ENCODE measurements at places on chromosomes 6 and 20.

- no peak for DNase-seq
These were observed 103.5 kb upstream of the SIM1 start for GRCh38 chr6:100568255-100568654.

- no peak for DNase-seq
These were observed 6.8 kb upstream of the MRPS10 start for GRCh38 chr6:42224222-42225028.

- DNase-seq = no peak
These were observed 48.6 kb upstream of the FABP7 start for GRCh38 chr6:122730775-122731386.

- DNase-seq = no peak
These were observed 103.7 kb downstream of the TOX2 start for GRCh38 chr20:44018259-44018941.

GRCh38 chr20:47118206-47118605, 223.6 kb downstream of the EYA2 start:
- DNase-seq = no peak

DNA sequence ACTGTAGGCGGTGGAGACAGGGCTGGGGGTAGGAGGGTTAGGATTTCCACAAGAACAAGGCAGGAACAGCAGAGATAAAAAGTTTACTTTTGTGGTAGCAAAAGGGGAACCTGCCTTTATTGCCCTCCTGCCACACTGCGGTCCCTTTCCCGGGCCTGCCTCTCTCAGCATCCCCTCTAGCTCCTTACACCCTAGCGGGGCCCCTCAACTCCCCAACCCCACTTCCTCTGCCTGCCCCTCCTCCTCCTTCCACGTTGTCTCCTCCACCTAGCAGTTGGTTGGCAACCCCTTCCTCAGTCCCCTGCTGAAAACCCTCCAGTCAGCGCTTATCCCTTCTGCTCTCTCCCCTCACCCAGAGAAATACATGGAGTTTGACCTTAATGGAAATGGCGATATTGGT, 714 bp downstream of the AIF1 start:
- no peak for DNase-seq

- DNase-seq = no peak
These were observed 33.9 kb downstream of the ITPR3 start for GRCh38 chr6:33654831-33655554.

GRCh38 chr6:1087154-1087843, 224.6 kb upstream of the FOXQ1 start:
- DNase-seq = no peak

- no peak for DNase-seq
These were observed 27.9 kb downstream of the GHRH start for GRCh38 chr20:37233548-37234253.

DNA sequence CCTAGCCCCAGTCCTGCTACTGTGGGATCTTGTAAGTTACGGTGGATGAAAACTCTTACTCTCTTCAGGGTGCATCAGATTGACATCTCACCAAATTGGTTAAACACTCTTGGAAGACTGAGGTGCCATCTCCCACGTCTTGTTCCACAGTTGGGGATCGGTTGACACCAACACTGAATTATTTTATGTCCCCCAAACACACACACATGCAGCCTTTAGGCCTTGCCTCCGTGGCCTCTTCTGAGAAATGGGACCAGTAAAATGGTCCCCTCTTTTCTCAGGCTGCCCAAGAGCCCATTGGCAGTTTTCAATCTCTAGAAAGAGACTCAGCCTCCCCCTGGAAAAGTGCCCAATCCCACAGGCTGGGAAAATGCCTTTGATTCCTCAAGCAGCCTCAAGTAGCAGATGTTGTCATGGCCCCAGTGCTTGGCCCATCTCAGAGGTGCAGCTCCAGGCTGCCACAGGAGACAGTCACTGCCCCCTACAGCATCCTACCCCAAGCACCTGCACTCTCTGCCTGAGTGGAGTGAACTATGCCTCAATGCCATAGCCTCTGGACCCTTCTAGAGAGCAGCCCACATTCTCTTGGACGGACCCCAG, 163.9 kb downstream of the ANKRD60 start:
- DNase-seq = no peak

- DNase-seq = no peak
These were observed 84.7 kb upstream of the SCP2D1 start for GRCh38 chr20:18728870-18729224.

DNA sequence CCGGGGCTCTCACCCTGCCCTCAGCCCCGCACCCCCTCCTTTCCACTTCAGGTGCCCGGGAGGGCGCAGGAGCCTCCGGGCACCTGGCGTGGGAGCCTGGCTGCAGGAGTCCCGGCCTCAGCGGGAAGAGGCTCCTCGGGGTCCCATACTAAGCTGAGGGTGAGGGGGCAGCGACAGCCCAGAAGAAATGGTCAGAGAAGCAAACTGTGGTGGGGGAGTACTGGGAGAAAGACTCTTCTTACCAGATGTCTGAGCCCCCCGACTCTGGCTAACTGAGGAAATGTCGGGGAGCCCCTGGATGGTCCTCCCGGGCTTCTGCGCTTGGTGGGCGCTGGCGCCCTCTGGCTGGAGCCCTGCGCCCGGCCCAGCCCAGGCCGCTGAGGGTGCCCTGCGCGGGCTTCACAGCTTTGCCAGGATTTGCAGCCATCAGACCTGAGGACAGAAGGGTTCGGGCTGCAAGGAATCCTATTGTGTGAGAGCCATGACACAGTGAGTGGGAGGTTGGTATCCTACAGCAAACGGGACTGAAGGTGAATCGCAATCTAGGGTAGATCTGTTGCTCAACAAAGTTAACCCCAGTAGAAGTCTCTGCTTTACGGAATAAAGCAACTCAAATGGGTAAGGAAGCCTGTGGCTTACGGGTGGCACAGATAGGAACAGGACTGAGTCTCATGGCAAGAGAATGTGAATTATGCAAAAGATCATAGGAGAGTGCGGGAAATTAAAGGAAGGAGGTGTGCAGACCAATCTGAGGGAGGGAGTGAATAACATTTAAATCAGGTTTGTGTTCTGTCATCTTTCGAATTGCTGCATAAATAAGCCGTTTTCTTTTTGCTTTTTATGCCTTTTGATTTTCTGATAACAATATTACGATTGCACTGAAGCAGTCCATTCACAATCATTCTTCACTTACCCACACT, 639 bp upstream of the RCAN2 start:
- DNase-seq = no peak

DNA sequence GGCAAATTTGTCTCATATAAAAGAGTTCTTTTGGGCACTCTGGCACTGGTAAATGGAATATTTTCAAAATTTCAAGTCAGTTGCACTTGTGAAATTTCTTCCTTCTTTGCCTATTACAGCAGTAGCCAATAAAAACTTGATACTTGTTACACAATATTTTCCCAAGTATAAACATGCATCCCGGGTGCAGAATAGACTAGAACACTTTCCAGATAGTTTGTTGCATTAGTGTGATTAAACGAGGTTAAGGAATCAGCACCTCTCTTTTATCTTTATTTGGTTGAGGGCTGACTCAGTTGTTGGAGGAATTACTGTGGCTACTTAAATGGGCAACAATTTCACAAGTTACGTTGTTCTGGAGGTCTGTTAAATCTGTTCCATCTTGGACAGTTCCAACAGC, 467.5 kb downstream of the CDKAL1 start:
- DNase-seq = no peak

GRCh38 chr6:134379076-134379475, 61.2 kb upstream of the SGK1 start:
- no peak for DNase-seq

- no peak for DNase-seq
These were observed 1930.9 kb upstream of the DEFB115 start for GRCh38 chr20:29326376-29327070.

- DNase-seq = no peak
These were observed 21.2 kb downstream of the THEMIS start for GRCh38 chr6:127879685-127880084.

- DNase-seq = no peak
These were observed 80.4 kb upstream of the RIPOR2 start for GRCh38 chr6:25016014-25016720.

DNA sequence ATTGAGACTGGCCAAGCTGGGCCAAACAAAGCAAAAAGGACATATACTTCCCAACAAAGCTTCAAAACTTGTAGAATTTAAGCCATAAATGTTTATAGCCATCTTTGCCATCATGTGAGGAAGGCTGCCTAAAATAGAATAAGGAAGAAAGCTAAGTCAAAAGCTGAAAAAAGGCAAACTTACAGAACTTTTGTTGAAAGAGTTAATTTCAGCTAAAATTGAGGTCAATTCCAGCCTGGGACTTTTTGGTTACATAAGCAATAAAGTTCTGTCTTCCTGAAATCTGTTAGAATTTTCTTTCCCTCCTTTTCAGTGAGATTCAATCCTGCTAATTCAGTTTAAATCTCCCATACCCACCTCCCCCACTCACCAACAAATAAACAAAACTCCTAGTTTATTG, 227.9 kb upstream of the MARCKS start:
- DNase-seq = no peak

GRCh38 chr6:8940356-8940755, 505.0 kb upstream of the SLC35B3 start:
- DNase-seq = no peak

DNA sequence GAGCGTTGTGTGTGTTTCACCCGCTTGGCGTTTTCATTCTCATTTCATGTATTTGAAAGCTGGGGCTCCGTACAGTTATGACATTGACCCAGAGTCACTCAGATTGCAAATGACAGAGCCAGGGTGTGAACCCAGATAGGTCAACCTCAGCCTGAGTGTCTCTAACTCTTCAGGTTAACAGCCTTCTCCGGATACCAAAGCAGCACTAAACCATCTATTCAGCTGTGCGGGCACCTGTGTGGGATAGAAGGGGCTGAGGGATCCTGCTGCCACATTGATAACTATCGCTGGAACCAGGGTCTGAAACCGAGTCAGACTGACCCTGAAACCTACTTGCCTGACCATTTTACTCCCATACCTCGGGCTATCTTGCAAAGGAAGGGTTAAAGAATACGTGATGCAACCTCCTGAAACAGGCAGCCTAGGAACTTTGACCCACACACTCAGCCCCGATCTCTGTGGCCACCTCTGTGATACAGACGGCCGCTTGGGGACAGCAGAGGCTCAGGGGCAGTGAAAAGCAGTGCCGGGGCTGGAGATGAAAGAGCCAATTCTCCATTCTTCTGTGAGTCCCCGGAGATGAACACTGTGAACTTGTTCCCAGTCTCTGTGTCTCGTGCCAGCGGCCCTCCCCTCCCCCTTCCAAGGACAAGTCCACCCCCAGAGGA, 233.5 kb upstream of the QKI start:
- no peak for DNase-seq

GRCh38 chr6:104431096-104431495, 428.6 kb downstream of the HACE1 start:
- DNase-seq = no peak

DNA sequence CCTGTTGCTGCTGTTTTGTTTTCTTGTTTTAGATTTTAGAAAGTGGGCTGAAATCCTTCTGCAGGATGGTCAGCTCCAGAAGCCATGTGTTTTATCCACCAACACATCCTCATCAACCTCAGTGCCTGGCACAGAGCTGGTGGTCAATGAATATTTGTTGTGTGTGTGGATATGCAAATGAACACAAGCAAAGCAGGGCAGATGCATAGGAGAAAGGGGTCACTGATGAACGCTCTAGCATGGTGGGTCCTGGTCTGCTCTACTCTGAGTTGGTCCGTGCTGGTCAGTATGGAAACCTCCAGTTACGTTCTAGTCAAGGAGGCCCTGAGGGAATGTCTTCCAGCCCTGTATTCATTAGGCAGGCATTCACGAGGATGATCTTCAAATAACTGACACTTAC, 682.5 kb downstream of the QKI start:
- no peak for DNase-seq

GRCh38 chr20:60152792-60153191, 194.6 kb downstream of the CDH26 start:
- DNase-seq = no peak

GRCh38 chr6:25006075-25006474, 70.3 kb upstream of the RIPOR2 start:
- DNase-seq = no peak

- DNase-seq = no peak
These were observed 91.5 kb downstream of the RIN2 start for GRCh38 chr20:19849341-19850197.

DNA sequence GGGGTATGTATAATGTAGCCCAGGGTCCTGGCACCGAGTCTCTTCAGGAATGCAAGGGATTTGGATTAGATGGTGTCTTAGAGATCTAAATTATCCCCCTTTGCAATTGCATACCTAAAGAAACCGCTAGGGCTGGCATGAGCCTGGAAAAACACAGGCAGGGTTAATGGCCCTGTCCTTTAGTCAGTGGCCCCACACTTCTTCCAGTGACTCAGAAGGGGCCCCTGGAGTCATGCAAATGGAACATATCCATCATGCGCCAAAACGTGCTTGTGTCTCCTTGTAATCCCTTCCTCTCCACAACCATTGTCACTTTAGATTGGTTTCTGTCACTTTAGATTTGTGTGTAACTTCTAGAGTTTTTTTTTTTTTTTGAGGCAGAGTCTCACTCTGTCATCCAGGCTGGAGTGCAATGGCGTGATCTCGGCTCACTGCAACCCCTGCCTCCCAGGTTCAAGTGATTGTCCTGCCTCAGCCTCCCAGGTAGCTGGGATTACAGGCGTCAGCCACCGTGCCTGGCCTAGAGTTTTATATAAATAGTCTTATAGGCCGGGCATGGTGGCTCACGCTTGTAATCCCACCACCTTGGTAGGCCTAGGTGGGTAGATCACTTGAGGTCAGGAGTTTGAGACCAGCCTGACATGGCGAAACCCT, 8.7 kb upstream of the MYBL2 start:
- no peak for DNase-seq

DNA sequence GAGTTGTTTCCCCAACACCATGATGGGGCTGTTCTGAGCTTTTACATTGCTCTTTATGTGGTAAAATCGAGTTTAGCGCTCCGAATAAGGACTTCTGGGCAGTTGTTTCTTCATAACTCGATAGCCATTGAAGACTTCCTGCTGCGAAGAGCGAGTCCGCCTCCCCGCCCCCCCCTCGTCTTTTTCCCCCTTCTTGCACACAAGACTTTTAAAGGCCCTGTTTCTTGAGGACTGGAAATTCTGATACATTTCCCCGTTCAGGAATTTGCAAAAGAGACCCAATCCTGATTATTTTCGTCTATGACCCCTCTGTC, 1.5 kb upstream of the CITED2 start:
- no peak for DNase-seq

GRCh38 chr6:73710470-73710869, 14.5 kb downstream of the CD109 start:
- no peak for DNase-seq

GRCh38 chr20:5535125-5535756, 215.0 kb upstream of the SHLD1 start:
- DNase-seq = no peak

- DNase-seq = no peak
These were observed 88.8 kb downstream of the PRL start for GRCh38 chr6:22208026-22208425.

GRCh38 chr20:64194269-64194668, 30.0 kb downstream of the MYT1 start:
- DNase-seq = no peak

- no peak for DNase-seq
These were observed 90.6 kb downstream of the C6orf118 start for GRCh38 chr6:165218829-165219228.
